ENCODE measurements at places on chromosomes 1 and 21.

GRCh38 chr1:101407505-101408211, 170.8 kb downstream of the S1PR1 start:
- DNase-seq = no peak

DNA sequence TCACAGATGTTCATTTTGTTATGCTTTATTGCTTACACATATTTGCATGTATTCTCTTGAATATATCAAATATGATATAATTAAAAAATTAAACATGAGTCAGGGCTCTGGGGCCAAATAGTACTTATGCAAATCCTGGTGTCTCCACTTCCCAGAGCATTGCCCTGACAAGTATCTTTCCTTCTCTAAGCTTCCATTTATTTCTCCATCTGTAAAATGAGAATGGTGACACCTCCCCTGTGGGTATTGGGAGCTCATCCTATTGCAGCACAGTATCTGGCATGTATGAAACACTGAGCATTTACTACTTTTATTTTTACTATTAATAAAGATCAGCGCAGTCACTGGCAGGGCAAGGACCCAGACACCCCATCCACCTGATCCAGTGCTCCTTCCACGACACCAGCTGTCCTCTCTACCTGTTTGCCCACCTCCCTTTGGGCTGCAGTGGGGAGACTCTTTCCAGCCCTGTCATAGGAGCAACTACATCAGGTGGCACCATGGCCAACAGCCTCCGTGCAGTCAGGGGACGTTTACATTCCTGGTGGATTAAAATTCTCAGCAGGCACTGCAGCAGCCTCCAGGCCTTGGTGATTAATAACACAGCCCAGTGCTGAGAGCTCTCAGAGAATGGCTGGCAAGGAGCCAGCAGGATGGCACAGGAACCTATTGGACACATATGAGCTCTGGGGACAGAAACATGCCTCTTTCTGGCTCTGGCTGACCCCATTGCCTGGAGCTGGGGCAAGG, 113.0 kb downstream of the DMRTB1 start:
- DNase-seq = no peak

- DNase-seq = no peak
Observed at GRCh38 chr1:158212320-158212719, 31.6 kb downstream of the CD1D start.

DNA sequence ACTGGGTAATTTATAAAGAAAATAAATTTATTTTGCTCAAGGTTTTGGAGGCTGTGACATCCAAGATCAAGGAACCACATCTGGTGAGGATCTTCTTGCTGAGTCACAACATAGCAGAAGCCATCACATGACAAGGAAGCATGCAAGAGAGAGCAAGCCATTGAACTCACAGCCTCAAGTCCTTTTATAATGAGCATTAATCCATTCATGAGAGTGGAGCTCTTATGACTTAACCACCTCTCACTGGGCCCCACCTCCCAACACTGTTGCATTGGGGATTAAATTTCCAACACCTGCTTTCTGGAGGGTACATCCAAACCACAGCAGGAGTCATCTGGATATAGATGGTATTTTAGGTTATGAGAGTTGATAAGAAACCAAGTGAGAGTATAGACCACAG, 20.6 kb upstream of the EGLN1 start:
- DNase-seq = no peak

GRCh38 chr1:212514056-212514614, 81.4 kb downstream of the NENF start:
- no peak for DNase-seq

DNA sequence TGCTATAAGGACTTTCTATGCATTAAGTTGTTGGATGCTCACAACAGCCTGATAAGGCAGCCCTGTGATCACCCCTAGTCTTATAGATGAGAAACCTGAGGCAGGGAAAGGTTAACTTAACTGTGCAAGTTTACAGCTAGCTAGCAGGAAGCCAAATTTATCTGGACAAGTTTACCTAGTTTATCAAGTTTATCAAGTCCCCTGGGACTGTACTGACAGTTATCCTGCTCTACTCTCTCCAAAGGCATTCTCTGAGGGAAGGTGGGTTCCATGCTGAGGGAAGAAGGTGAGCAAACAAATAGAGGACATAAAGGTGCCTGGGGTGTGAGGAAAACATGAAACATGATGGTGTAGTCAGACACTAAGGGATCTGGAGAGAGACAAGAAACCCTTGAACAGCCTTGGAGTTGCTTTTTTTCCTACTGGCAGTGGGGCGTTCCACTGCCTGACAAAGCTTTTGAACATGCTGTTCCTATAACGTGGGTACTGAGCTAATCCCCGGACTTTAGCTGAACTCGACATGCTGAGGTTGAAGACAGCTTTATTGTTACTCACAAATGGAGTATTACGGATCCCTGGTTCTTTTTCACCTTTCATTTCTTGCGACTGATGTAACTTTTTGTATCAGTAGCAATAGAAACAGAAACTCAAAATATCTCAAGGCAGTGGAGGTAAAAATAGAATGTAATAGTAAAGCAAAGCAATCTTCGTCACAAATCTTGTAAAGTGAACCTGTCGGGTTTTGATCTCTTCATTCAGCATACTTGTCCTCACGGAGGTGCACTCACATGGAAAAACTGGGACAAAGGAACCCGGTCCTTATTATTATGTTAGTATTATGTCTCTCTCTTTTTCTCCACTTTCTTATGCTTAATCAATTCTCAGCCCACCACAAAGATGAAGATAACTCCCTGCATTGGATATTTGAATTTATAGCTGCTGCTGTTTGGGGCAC, 42.4 kb upstream of the ESRRG start:
- DNase-seq = no peak

GRCh38 chr1:210250665-210250997, 18.0 kb downstream of the SERTAD4 start:
- no peak for DNase-seq

DNA sequence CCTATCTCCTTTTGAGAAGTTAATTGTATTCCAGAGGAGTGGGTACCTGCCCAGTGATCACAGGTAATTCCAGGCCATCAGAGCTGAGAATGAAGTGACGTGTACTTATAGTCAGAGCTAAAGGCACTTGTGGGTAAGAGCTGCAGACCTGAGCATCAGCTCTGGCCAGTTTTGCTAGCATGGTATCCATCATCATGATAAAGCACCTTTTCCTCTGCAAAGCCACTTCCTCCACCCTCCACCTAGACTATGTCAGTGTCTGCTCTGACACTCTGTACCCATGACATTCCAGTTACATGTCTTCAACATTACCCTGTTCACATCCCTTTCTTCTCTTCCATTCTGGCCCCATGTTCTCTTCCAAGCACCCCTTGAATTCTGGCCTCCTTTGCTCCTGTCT, 157.3 kb downstream of the GRIK3 start:
- no peak for DNase-seq

DNA sequence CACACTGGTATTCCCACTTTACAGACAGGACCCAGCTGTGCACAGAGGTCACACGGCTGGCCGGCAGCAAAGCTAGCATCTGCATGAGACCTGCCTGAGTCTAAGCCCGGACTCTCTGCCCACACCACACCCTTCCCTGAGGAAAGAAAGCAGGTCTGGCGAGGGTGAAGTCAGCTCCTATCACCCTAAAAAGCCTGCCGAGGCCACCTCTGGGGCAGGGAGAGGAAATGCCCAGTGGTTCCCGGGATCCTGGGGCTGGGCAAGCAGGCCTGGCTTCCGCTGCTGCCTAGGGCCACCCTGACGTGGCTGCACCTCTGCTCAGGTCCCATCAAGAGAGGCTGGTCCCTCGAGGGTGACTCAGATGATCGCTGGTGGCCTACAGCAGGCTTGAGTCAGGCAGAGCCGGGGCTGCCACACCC, 42.2 kb downstream of the RAP1GAP start:
- DNase-seq = no peak

DNA sequence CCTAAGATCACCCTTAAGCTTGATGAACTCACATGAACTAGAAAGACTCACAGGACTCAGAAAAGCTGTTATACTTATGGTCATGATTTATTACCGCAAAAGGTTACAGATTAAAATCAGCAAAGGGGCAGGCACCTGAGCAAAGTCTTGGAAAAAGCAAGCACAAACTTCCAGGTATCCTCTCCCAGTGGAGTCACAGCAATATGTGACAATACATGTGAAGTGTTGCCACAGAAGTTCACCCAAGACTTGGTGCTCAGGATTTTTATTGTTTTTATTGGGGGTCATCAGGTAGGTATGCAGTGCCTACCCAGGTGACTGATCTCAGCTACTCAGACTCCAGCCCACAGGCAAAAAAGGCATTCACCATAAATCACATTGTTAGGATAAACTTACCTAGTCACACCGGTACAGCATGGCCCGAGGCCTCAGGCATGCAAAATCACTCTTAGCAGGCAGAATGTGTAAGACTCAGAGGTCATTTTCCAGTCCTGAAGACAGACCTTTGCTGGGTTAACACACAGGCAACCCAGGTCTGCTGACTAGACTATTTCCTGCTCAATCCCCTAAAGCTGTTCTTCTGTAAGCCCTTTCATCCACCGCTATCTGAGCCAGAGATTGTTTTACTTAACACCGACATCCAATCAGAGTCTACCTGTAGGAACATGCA, 55.6 kb downstream of the SSX2IP start:
- no peak for DNase-seq

DNA sequence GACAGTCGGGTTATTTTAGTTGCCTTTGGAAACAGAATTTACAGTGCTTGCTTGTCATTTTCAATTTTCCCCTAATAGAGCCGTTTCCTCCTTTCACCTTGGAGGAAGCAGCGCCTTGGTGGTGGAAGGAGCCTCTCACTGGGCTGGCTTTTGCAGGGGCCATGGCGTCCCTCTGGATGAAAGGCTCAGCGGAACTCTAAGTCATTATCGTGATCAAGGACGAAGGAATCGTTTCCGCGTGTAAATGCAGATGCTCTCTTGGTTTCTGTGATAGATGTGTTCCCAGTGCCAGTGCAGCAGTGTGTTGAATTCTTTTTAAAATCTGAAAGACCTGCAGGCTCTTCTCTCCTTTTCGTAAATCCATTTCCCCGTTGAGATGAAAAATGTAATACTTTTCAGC, 126.2 kb upstream of the LMO4 start:
- DNase-seq = no peak

DNA sequence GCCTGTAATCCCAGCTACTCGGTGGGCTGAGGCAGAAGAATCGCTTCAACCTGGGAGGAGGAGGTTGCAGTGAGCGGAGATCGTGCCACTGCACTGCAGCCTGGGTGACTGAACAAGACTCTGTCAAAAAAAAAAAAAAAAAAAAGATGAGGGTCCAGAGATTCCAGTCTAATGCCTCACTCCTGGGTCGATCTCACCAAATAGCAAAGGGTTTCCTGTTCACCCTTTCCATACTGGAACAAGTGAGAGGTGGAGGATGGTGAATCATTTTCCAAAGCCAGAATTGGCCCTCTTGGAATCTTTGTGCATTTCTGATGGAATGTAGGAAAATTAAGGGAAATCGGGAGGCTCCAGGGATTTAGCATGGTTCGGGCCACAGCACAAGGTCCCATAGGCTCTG, 58.1 kb upstream of the ZNF648 start:
- DNase-seq = no peak

DNA sequence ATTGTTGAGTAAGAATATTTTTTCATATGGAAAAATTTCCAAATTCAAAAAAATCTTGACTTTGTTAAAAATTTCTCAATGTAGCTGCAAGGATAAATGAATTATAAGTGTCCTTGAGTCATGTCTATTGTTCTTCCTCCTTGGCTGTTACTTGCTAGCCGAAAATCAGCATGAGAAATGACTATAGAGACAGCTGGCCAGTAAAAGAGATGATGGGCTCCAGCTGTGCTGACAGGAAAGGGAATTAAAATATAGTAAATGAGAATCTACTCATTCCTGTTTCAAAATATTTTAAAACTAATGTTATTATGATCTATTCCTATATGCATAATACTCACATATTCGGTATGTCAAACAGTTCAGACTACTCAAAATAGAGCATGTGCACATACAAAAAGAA, 1292.6 kb downstream of the BRINP3 start:
- no peak for DNase-seq

- no peak for DNase-seq
Observed at GRCh38 chr21:34544032-34544496, 32.1 kb upstream of the KCNE1 start.

- DNase-seq = no peak
Observed at GRCh38 chr1:190000365-190000872, 477.2 kb downstream of the BRINP3 start.

- DNase-seq = no peak
Observed at GRCh38 chr1:24477309-24477708, 25.3 kb upstream of the RCAN3 start.

- DNase-seq = no peak
Observed at GRCh38 chr1:164562061-164562460, 3.1 kb downstream of the PBX1 start.

GRCh38 chr1:6509919-6510291, 18.4 kb upstream of the PLEKHG5 start:
- no peak for DNase-seq

- no peak for DNase-seq
Observed at GRCh38 chr1:79711001-79711431, 704.5 kb upstream of the ADGRL4 start.

GRCh38 chr1:37255136-37255795, 219.1 kb upstream of the ZC3H12A start:
- DNase-seq = no peak

DNA sequence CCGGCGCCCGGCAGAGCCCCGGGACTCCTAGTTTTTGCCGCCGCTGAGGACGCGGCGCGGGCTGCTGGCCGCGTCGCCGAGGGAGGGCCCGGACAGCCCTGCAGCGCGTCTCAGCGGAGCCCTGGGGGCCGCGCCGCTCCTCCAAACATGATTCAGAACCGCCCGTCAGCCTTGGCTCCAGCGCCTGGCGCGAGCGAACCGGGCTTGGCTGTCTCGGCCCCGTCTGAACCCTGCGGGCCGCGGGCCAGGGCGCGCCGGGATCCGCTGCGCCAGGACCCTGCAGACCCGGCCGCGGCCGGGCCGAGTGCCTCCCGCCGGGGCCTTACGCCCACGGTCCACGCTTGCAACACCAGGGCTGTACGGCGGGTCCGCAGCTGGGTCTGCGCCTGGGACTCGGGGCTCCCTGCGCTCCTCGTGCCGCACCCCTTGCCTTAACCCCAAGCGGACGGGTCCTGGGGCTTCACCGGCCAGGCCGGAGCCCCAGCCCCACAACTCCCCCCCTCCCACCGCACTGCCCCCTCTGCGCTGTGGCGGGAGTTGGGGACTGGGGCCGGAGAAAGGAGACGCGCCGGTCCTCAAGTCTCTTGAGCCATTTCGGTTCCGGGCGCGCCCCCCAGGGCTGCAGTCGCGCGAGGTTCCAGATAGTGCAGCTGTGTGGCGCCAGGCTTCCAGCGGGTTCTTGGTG, 48.4 kb upstream of the CD34 start:
- no peak for DNase-seq

- no peak for DNase-seq
Observed at GRCh38 chr1:100575406-100575805, 37.5 kb downstream of the GPR88 start.

Data from stimulated activated CD8-positive, alpha-beta memory T cell treated with anti-CD3 and anti-CD28 coated beads, Interleukin-2, amount 100 ng/mL, for 1 hour (primary cell).